ENCODE measurements at places on chromosomes 4 and X. TPM values are rescaled to one million over a fixed set of nuclear protein-coding genes. Genes with fewer than 3 reads are reported as not detected.

DNA sequence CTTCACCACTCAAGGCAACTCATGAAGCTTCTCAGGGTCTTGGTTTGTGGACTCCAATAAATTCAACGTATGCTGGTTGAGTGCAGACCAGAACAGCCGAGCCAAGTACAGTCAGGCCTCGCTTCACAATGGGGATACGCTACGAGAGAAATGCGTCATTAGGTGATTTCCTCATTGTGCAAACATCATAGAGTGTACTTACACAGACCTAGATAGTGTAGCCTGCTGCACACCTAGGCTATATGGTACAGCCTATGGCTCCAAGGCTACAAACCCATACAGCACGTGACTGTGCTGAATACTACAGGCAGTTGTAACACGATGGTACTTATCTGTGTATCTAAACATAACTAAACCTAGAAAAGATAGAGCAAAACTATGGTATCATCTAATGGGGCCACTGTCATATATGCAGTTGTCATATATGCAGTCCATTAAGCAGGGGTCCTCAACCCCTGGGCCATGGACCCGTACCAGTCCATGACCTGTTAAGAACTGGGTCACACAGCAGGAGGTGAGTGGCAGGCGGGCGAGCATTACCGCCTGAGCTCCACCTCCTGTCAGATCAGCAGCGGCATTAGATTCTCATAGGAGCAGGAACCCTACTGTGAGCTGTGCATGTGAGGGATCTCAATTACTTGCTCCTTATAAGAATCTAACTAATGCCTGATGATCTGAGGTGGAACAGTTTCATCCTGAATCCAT, 31.5 kb downstream of the RTL5 start:
- no peaks in the 10 kb centered on the region for H3K36me3 ChIP-seq
- DNase-seq = no peak
- peak overlapping the region; percentile 84 for H3K27ac ChIP-seq
- no peak overlapping the region for H3K4me3 ChIP-seq
- H3K27me3 ChIP-seq = no peaks in the 10 kb centered on the region
- H3K4me1 ChIP-seq = peaks cover 52% of the 10 kb centered on the region

- no peak overlapping the region for H3K4me3 ChIP-seq
- H3K27ac ChIP-seq = no peak overlapping the region
- no peaks in the 10 kb centered on the region for H3K27me3 ChIP-seq
- DNase-seq = no peak
- H3K36me3 ChIP-seq = no peaks in the 10 kb centered on the region
Observed at GRCh38 chr4:149706942-149707341, 108.7 kb downstream of the IQCM start.

- H3K27me3 ChIP-seq = no peaks in the 10 kb centered on the region
- no peak for DNase-seq
- H3K4me1 ChIP-seq = no peaks in the 10 kb centered on the region
- no peak overlapping the region for H3K4me3 ChIP-seq
- no peak overlapping the region for H3K27ac ChIP-seq
Observed at GRCh38 chrX:53481093-53481492, 46.9 kb upstream of the HSD17B10 start.

DNA sequence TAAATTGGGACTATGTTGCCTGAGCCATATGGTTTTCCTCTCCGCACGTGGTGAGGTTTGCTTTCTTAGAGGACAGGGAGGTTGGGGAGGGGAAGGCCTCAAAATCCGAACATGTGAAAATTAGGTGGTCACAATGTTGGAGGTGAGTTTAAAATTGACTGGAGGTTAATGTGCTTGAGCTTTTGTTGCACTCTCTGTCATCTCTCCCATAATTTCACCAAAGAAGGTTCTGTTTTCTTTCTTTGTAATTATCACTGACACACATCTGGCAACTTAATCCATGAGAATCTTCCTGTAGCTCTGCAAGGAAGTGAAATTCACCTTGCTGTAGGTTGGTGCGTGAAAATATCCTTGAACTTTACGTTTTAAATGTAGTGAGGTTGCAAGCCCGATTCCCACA, 225.5 kb downstream of the PDGFC start:
- no peak overlapping the region for H3K27ac ChIP-seq
- no peaks in the 10 kb centered on the region for H3K27me3 ChIP-seq
- H3K36me3 ChIP-seq = no peaks in the 10 kb centered on the region
- no peak for DNase-seq
- no peaks in the 10 kb centered on the region for H3K4me1 ChIP-seq

DNA sequence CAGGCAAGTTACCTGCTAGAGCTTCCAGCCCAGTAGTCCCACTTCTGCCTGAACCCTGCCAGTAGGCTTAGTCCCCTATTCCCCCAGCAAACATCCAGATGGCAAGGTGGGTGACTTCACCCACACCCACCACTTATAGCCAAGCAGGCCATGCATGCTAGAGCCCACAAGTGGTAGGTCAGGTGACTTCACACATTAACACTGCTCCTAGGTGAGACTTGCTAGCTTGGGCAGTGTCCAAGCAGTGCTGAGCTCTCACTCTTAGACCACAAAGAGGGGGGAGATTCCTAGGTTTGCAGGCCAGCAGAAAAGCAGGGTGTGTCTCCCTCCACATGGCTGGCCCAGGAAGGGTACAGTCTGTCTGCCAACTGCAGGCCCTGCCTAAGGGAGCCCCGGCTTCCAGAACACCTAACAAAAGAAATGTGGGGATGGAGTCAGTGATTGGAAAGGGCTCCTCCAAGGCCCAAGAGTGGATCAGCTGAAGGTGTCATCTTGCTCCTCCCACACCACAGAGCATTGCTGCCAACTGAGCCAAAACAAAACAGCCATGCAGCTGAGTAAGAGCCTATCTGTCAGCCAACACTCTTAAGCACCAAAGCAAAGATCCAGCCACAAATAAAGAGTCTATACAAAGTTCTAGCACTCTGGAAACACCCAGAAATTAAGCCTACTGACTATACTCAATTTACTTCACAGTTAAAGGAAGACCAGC, 158.1 kb upstream of the USP38 start:
- no peak for DNase-seq
- no peaks in the 10 kb centered on the region for H3K4me1 ChIP-seq
- no peak overlapping the region for H3K27ac ChIP-seq
- H3K27me3 ChIP-seq = no peaks in the 10 kb centered on the region

Gene SHISA3
- total RNA-seq = 0.11 TPM

All from CD8-positive, alpha-beta memory T cell (primary cell).